Daoy (cell line): ENCODE measurements at places on chromosomes 6 and 20. TPM values are rescaled to one million over a fixed set of nuclear protein-coding genes. Genes with fewer than 3 reads are reported as not detected.

The THBD gene
- total RNA-seq, result 5.1 and 5.4 TPM in 2 replicates

The MICA gene
- 34.9 and 44.1 TPM in 2 replicates for total RNA-seq

The HLA-DPA1 gene
- total RNA-seq, result 4.2 and 13.8 TPM in 2 replicates

The PTGIS gene
- total RNA-seq, result 0.54 and 0.57 TPM in 2 replicates

The PPP1R14C gene
- total RNA-seq, result 12.3 and 17.5 TPM in 2 replicates
